Mesenteric fat pad (tissue), 1 donor: ENCODE measurements at places on chromosomes 4 and X. TPM values are rescaled to one million over a fixed set of nuclear protein-coding genes. Genes with fewer than 3 reads are reported as not detected.
A peak's percentile ranks its signal among the peaks of the same experiment; 100 is the strongest.

- DNase-seq, result no peak
Observed at GRCh38 chr4:150477869-150478268, 104.1 kb upstream of the MAB21L2 start.

DNA sequence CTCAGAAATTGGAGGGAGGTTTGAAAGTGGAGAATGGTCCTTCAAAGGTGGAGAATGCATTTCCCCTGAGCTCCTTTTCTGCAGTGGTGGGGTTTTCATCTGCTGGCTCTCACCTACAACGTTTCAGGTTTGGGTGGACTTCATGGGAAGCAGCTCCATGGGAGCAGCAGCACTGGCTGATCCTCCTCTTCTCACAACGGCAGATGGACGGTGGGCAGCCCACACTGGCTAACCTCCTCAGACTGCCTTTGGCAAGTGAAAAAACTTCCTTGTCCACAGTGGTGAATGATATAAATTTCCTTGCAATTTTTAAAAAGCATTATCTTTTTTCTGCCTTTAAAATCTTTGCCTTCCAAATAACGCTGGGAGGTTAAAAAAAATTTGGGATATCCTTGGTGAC, 93.5 kb downstream of the ZNF827 start:
- no peak for DNase-seq

Gene TCEAL7
- 2.4 TPM for total RNA-seq

Gene CLDN22
- not detected for total RNA-seq

DNA sequence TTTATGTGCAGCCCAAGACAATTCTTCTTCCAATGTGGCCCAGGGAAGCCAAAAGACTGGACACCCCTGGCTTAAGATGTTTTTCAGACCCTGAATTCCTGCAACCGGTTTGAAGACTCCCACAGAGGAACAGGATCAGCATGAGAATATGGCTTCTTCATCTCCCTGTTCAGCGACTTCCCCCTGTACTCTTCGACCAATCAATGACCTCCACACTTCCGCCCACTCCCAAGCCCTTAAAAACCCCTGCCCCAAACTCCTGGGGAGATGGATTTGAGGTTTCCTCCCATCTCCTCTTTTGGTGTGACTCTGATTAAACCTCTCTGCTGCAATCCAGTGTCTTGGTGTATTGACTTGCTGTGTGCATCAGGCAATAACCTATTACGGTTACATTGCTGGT, 344.4 kb downstream of the NR3C2 start:
- no peak for DNase-seq

GRCh38 chrX:70096052-70096451, 33.8 kb downstream of the OTUD6A start:
- DNase-seq, result no peak

Gene BEX5
- total RNA-seq, result 1.2 TPM

DNA sequence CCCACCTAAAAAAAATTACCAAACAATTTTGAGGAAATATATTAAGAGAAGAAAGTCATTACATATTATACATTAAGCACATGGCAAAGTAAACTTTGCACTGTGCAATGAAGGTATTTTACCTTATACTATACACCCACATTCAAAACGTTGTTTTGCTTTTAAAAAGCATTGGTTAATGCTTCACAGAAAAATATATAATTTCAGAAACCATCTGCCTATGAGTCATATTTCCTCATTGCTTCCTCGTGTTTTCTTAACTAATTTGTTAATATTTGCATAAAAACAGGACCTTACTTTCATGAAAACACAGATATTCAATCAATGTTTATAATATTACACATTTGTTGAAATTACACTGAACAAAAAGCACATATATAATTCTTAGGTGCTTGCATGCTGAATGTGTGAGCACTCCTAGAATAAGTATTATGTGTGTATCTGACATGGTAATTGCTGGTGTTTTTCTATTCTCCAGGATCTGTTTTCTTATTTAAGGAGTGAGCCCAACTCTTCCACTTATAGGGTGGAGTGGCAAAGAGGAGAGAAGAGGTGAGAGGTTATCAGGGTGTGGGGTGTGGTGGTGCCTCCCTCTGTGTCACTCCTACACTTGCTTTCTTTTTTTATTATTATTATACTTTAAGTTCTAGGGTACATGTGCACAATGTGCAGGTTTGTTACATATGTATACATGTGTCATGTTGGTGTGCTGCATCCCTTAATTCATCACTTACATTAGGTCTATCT, 95.1 kb upstream of the IQCM start:
- no peak for DNase-seq

GRCh38 chr4:181323061-181323460, 920.1 kb upstream of the TENM3 start:
- DNase-seq, result no peak

DNA sequence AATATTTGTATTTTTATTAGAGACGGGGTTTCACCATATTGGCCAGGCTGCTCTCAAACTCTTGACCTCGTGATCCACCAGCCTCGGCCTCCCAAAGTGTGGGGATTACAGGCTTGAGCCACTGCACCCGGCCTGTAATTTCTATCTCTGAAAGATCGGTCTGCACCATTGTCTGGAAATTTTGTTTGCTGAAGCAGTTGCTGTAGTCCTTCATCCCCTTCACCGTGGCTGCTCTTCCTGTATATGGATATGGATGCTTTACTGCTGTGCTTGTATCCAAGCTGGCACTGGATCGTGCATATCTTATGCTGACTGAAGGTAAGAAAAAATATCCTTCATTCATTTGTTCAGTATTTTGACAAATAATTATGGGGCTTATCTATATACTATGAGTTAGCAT, 338.4 kb upstream of the GNPDA2 start:
- no peak for DNase-seq

- DNase-seq, result no peak
Observed at GRCh38 chr4:56183344-56183959, 203.8 kb downstream of the AASDH start.

- no peak for DNase-seq
Observed at GRCh38 chr4:170089668-170090351, at the start of gene AADAT. Gene AADAT, minus strand, starts transcription at chr4:170089956. Its CDS starts 266 bp downstream, at chr4:170089690.

GRCh38 chrX:42602136-42602535, 175.8 kb downstream of the PPP1R2C start:
- DNase-seq, result no peak

GRCh38 chr4:39716356-39716755, 18.4 kb downstream of the UBE2K start:
- peak; percentile 69 for DNase-seq

Gene ARSJ
- 2.4 TPM for total RNA-seq

Gene SYN1
- not detected for total RNA-seq

DNA sequence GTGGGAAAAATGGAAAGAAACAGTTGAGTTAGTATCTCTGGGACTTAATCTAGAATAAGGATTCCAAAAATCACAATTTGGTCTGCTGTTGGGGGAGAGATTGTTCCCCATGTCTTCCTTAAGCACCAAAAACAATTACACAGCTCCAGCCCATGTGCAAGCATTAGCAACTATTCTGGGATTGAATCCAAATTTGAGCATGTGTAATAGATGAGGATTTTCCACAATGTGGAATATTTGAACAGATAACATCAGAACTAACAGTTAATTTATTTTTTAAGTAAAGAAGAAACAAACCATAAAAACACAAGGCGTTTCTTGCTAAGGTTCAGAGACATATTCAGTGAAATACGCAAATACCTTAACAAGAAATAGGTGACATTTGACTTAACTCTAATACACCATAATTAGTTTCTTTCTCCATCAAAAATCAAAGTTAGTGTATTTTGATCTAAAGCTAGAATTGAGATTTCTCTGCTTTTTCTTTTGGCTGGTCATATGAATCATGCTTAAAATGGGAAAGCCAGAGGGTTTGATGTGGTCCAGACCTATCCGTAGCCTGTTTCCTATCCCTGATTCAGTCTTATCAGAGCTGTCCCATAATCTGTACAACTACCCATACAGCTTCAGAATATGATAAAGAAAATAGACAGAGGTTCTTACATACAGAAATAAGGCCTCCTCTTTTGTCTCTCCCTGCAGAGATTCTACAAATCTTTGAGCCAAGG, 413.4 kb downstream of the PACRGL start:
- no peak for DNase-seq

Gene H2BW2
- not detected for total RNA-seq

Gene VSIG1
- not detected for total RNA-seq

GRCh38 chr4:48498895-48499294, 8.8 kb downstream of the ZAR1 start:
- DNase-seq, result no peak

DNA sequence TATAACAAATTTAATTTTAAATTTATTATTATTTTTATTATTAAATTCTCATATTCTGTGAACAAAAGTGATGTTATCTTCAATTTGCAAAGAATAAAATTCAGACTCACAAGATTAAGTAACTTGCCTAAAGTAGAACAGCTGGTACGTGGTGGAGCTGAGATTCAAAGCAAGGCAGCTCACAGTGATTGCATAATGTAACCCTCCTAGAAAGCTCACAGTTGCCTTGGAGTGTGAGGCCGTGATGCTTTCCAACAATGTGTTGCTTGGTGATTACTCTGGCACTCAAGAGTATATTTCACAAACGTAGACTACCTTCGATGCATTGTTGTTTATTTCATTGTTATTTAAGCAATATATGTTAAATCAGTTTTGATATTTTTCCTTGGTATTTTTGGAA, 1039.2 kb upstream of the PABPC4L start:
- DNase-seq, result no peak

DNA sequence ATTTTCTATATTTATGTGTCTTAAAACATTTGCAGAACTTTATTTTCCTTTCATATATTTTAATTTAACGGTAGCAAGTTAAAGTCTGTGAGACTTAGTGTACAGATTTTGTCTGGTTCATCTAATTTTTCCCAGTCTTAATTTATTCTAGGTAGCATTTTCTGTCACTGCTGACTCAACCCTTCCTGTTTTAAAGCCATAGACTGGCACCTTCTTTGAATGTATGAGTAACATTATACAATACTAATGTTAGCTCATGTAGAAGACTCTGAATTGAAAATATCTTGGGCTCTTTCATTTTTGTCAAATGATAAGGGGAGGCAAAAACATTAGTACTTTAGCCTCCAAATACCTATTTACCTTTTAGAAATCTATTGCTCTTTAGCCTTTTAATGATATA, 43.6 kb downstream of the BLTP1 start:
- DNase-seq, result no peak

GRCh38 chr4:85788604-85789003, 313.7 kb downstream of the ARHGAP24 start:
- DNase-seq, result no peak

Gene C4orf50
- total RNA-seq, result not detected

DNA sequence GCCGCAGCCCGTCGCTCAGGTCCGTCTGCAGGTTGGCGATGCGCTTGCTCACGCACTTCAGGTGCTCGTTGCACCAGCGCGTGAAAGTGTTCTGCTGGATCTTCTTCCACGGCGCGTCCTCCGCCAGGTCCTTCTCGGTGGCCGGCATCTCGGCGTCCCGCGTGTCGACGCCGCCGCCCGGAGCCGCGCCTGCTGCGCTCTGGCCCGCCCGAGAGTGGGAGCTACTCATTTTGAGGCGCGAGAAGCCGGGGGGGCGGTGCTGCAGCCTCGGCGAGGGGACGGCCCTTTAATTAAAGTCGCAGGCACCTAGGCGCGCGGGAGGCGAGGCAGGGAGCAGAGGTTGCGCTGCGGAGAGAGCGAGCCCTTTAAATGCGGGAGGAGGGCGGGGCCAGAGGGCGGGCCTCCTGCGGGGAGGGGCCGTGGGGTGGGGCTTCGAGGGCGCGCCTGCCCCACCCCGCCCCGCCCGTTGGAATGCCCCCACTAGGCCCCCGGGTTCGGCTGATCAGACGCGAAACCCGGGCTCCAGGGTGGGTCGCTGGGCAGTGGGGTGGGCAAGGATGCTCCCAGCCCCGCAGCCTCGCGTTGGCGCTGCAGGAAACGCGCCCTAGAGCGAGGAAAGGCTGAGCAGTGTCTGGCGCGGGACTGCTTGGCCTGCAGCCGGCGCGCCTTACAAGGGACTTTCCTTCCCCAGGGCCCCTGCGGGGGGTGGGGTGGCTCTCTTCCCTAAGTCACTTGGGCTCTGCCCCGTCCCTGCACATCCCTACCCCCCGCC, 3.2 kb downstream of the FLNA start:
- DNase-seq, result peak; percentile 96

DNA sequence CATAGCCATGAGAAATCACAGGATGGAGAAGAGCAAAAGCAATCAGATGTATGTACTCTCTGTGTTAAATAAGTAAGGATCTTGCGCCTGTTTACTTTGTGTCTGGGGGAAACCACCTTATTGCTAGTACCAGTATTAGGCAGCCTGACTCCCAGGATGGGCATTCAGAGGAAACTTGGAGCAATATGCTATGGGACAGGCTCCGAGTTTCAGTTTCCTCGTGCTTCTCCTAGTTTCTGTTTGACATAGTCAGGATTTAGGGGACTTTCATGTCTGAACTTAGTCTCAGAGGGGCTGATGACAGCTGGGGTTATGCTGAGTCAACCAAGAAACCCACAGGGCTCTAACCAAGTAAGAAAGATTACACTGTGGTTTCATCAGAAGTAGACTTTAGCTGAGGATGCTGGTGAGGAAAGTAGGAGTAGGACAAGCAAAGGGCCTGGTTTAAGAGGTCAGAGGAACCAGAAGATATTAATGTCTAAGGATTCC, 13.5 kb downstream of the NSUN7 start:
- DNase-seq, result no peak

Gene PDE6B
- total RNA-seq, result 2.9 TPM

Gene ZNF674
- total RNA-seq, result 2.1 TPM

Gene TCP11X2
- total RNA-seq, result not detected

DNA sequence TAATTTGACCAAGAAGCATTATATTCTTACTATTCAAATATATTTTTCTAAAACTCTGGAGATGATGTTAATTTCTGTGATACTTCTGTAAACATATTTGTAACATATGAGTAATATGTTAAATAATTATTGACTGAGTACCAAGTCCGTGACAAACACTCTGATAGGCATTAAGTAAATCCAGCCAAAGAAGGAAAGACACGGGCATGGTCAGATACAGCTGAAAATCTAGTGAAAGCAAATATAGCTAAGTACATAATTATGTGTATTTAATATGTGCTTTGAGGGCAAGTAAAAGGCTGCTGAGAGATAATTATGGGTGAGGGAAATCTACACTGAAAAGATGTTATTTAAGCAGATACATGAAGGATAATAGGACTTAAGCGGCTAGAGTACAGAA, 1263.6 kb upstream of the ADGRL3 start:
- no peak for DNase-seq

Gene MAGEA11
- not detected for total RNA-seq

- peak; percentile 90 for DNase-seq
Observed at GRCh38 chr4:151409470-151410313, 716 bp downstream of the FHIP1A start.

Gene DNASE1L1
- total RNA-seq, result 18.9 TPM

- DNase-seq, result no peak
Observed at GRCh38 chr4:26607776-26608175, 23.9 kb downstream of the TBC1D19 start.

- DNase-seq, result no peak
Observed at GRCh38 chr4:114200026-114200425, 220.6 kb upstream of the ARSJ start.

Gene REELD1
- total RNA-seq, result 0.29 TPM

- DNase-seq, result no peak
Observed at GRCh38 chr4:77493120-77493752, 112.4 kb upstream of the CXCL13 start.

- DNase-seq, result peak; percentile 88
Observed at GRCh38 chrX:2689773-2690666, 1.1 kb upstream of the CD99 start.

GRCh38 chr4:1763550-1764080, 29.5 kb upstream of the FGFR3 start:
- no peak for DNase-seq
